ENCODE measurements at places on chromosomes 12 and 14.

- no peak for DNase-seq
Observed at GRCh38 chr12:117738233-117738632, 230.6 kb downstream of the KSR2 start.

DNA sequence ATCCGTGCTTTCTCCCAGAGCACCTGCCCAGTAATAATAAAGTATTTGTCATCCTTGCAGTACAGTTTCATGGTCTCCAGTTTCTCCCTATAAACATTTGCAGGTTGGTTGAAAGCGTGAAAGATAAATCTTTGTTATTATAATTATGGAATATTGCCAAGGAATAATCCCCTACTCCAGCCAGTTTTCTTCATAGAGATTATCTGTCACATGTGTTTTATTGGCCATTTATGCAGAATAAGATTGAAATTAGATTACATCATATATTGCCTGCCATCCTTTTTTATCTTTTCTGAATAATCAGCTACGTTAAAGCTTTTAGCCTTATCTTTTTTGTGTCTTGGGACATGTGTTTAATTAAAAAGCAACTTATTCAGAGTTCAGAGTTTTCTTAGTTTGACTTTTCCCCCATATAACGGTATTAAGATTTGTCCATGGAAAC, 168.0 kb downstream of the KICS2 start:
- DNase-seq = no peak

DNA sequence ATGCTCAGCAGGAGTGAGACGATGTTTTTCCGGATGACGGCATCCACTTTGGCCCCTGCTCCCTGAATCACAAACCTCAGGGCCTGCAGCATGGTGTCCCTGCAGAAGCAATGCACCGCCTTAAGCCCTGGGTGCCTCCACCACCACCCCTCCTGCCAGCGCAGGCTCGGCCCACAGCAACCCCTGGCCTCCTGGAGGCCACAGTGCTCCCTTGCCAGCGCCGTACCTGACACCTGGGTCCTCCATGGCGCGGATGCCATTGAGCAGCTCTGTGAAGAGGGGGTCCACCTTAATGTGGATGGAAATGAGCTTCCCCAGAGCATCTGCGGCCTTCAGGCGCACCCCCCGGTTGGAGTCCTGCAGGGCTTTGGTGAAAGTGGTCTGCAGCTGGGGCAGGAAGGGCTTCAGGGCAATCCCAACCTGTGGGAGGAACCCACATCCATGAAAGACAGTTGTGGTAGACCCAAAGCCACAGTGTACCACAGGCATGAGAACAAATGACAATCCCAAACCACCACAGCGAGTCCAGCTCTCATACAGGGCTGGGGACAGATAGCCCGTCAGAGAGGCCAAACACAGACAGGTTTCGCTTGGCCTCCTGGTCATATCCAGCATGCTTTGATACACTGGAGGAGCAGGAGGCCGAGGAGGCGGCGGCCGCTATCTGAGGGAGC, 17.9 kb upstream of the RAB35 start:
- DNase-seq = no peak

DNA sequence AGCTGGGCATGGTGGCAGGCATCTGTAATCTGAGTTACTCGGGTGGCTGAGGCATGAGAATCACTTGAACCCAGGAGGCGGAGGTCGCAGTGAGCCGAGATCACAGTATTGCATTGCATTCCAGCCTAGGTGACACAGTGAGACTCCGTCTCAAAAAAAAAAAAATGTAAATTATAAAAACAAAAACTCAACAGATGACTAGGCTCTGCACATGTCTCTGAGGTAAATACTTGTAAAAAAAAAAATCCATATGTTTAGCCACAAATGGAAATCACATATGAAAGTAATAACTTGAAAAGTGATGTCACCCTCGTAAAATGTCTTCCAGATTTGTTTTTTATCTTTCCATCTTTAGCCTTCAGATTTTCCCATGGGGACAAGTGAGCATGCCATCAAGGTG, 85.0 kb downstream of the KICS2 start:
- no peak for DNase-seq

DNA sequence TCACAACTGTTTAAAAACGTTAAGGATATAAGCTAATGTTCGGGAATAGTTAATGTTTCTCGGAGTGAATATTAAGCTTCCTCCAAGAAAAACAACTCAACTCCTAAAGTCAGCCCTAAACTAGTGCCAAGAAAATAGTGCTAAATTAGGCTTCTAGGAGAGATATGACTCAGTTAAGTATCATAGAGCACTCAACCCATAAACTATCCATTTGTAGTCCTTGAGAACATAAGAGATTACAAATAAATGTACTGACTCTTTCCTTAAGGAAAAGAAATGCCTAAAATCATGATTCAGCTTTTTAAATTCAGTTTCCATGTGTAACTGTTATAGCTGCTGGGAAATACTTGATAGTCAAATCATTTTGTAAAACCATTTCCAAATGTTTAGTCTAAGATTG, 117.1 kb downstream of the HMGA2 start:
- no peak for DNase-seq

DNA sequence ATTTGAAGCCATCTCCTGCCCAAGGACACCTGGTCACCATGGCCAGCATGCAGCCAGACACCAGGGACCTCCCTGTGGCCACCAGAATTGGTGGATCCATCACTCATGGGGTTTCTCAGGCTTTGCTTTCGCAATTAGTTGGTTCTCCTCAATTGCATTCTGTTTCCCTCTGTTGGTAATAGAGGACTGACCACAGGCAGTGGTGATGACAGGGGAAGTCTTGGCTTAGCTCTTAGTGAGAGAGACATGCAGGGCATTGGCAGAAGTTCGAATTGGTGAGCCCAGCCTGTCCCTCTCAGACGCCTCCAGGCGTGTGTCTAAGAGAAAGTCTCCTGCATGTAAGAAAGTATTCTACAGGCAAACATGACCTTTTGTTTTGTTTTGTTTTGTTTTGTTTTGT, 21.3 kb downstream of the HCAR2 start:
- no peak for DNase-seq

DNA sequence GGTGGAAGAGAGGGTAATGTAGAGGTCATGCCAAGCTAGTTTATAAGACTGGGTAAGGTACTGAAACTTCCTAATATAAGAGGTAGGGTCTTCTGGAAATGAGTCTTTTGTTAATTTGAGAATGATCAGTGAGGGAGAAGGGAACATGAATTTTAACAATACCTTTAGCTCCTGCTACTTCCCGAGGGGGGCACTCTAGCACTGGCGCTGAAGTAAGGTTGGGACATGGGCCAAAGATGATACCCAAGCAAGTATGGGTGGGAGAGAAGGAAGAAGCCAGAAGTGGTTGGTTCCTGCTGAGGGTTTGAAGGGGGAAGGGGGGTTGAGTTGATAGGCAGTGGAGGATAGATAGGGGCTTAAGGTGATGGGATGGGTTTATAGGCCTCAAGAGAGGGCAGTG, 32.3 kb upstream of the RNASE1 start:
- no peak for DNase-seq

GRCh38 chr12:116392061-116392460, 114.6 kb upstream of the MED13L start:
- no peak for DNase-seq

DNA sequence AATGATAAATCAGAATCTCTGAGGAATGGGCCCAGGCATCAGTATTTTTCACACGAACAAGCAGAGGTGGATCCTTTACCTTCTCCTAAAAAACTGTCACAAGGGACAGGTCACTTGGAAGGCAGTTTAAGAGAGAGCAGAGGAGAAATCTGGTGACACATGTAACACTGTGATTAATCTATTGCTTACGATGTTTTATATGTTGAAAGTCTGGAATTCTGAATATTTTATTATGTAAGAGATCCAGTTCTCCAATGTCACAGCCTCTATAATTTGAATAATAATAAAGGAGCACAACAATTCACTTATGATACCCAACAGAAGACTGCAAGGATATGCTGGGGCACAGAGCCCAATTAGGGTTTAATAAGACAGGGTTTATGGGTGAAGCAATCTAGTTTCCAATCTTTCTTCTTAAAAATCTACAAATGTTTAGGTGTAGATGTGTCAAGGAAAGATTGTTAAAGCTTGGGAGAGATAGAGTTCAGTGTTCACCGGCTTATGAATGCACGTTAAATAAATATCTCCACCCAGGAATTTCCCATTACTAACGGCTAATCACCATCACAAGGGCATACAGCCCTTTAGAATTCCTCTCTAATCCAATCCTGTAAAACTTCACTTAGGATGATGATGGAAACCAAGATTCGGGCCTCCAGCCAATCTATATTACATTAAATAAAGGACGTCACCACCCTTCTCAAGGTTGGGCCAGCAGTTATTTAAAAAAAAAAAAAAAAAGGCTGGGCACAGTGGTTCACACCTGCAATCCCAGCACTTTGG, 23.4 kb downstream of the DUSP16 start:
- no peak for DNase-seq

- no peak for DNase-seq
Observed at GRCh38 chr14:21874167-21874566, 200.5 kb upstream of the OR4E1 start.

GRCh38 chr14:95246870-95247269, 72.8 kb downstream of the CLMN start:
- DNase-seq = no peak

DNA sequence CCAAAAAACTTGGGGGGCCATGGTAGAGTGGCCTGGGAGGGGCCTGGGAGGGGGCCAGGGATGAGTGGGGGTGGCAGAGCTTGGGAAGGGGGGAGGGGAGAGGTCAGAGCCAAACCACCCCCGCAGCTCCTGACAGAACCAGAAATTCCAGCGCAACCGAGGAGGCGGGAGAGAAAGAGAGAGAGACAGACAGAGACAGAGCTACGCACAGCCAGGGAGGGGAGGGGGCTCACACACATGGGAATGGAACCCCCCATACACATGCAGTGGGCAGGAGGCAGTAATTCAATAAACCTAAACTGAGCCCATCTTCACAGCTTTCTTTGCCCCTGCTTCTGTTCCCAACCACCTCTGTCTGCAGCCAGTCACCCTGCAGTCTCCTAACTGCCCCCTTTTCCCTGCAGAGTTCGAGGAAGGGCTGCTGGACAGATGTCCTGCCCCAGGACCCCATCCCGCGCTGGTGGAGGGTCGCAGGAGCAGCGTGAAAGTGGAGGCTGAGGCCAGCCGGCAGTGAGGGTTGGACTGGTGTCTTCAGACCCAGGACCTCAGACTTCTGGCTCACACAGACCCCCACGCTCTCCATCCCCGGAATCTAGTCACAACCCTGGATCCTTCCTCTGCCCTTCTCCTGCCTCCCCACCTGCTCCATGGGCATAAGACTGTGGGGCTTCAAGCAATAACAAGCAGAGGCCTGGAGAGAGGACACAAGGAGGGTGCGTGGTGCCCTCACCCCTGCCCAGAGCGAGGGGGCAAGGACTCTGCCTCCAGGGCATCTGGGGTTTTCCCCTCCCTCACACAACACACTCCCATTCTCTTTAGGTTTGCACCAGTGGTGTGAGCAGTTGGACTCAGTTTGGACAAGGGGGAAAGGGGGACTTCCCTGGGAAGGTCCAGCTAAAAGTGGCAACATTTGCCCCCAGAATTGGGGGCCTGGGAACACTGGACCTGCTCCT, 5.6 kb downstream of the NAB2 start:
- DNase-seq = no peak
